ENCODE measurements at places on chromosomes 13 and 19.

DNA sequence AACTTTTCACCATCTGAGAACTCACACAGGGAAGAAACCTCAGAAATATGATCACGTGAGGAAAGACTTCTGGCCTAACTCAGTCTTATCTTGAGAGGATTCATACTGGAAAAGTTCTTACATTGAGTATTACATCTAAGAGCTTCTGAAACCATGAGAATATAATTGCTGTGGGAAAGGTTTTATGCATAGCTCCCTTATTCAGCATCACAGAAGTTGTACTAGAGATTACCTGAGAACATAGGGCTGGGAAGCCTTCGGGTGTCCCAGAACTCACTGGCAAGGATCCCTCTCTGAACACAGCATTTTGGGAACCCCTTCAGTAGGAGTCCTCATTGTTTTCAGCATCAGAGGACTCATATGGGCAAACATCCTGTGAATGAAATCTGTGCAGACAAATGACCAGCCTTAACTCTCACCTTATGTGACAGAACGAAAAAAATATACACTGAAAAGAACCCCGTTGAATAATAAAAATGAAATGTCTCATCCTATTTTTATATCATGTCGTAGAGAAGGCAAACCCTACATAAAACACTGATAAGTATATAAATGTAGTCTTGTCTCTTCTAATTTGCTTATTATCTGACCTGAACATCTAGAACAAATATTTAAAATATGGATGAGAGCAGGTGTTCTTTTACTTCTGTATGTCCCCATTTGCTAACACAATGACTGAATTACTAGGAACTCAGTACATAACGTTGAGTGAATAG lies 14.2 kb downstream of the ZNF274 start:
- DNase-seq: peak; percentile 40

DNA sequence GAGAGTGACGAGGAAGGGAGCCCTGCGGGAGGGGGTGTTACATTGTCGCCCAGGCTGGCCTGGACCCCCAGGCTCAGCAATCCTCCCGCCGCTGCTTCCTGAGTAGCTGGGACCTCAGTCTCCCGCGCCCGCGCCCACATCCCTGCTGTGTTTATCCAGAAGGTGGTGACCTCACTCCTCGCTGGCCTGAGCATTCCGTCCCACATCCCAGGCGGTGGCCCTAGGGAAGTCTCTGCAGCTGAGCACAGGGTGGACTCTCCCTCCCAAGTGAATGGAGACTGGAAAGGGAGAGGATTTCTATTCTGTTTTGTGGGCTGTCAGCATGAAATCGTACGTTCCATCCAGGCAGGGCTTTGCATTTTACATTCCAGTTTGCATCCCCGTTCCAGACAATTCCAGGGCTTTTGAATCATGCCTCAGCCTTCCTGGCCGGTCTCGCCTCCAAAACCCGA lies 401 bp upstream of the ZNF765 start:
- no peak for DNase-seq

DNA sequence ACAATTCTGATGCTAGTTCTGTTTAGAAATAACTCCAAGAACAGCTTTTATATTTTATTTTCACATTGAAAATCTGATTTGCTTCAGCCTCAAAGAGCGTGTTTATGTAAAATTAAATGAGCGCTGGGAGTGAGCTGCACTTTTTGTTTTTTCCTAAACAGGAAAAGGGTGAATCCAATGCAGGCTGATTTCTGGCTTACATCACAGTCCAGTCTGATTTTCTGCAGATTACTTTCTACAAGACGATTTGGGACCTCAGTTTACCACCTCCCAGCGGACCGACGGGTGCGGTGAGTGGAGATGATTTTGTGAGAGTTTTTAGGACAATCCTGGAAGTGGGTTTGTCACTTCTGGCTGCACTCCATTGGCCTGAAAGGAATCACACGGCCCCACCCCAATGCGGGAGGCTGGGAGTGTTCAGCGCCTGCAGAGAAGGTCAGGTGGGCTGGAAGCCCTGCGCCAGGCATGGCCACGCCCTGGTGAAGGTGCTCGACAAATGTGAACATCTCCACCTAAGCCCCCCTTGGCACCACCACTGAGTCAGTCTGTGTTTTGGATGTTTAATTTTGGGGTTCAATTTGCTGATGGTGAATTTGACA lies 90.1 kb downstream of the ANKRD10 start:
- no peak for DNase-seq

DNA sequence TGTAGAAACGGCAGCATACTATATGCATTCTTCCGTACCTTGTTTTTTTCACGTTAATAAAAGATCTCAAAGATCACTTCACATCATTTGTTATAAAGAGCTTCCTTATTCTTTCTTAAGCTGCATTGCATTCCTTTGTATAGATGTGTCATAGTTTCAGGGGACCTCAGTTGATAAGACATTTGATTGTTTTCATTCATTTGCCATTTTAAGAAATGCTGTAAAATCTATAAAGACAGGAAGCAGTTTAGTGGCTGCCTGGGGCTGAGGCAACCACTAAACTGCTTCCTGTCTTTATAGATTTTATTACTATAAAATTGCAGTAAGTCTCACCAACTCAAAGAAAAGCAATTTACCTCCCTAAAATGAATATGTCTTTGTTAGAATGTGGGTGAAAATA lies 59.4 kb downstream of the ZDHHC20 start:
- no peak for DNase-seq

- no peak for DNase-seq
Observed at GRCh38 chr13:80050252-80050651, 290.7 kb downstream of the SPRY2 start.

- DNase-seq: no peak
Observed at GRCh38 chr19:23776507-23777205, 18.0 kb upstream of the ZNF681 start.

GRCh38 chr19:2715470-2716274 lies 5.5 kb downstream of the DIRAS1 start:
- DNase-seq: no peak

- no peak for DNase-seq
Observed at GRCh38 chr13:29911781-29912418, 61.5 kb upstream of the UBL3 start.

DNA sequence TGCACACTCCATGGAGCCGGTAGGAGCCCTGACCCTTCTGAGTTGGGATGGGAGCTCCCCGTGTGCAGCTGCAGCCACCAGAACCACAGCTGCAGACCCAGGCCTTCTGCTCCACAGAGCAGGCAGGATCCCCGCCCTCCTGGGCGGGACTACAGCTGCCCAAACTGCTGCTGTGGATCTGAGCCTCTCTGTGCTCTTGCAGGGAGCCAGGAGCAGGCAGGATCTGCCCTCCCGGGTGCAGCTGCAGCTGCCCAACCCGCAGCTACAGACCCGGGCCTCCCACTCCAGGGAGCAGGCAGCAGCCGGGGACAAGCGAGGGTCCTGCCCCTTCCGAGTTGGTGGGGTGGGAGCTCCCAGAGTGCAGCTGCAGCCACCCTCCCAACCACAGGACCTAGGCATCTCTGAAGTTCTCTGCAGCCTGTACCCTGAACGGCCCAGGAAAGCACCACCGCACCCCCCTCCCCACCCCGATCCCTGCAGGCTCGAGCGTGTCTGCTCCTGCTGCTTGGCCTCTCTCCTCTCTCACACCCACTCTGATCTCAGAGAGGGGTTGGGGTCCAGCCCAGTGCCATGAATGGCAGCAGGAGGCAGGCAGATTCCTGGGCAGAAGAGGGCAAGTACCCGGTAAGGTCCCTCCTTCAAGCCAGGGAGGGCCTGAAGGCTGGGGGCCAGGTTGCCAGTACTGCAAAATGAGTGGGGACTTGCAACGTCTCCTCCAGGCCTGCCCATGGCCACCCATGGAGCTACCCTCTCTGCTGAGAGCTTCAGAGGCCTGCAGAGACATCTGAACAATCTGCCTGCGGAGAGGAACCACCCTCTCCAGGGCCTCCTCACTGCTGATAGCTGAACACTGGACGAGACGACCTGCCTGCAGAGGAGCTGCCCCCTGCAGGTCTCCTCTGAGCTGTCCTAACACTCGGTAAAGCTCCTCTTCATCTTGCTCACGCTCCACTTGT lies 16.4 kb upstream of the EMP3 start:
- peak; percentile 35 for DNase-seq

- peak; percentile 25 for DNase-seq
Observed at GRCh38 chr19:10471909-10472308, 31.2 kb downstream of the KEAP1 start.

- no peak for DNase-seq
Observed at GRCh38 chr13:42574011-42574410, at the start of gene TNFSF11. TNFSF11 (plus strand) TSS chr13:42574152; CDS start chr13:42574304, 152 bp downstream.

DNA sequence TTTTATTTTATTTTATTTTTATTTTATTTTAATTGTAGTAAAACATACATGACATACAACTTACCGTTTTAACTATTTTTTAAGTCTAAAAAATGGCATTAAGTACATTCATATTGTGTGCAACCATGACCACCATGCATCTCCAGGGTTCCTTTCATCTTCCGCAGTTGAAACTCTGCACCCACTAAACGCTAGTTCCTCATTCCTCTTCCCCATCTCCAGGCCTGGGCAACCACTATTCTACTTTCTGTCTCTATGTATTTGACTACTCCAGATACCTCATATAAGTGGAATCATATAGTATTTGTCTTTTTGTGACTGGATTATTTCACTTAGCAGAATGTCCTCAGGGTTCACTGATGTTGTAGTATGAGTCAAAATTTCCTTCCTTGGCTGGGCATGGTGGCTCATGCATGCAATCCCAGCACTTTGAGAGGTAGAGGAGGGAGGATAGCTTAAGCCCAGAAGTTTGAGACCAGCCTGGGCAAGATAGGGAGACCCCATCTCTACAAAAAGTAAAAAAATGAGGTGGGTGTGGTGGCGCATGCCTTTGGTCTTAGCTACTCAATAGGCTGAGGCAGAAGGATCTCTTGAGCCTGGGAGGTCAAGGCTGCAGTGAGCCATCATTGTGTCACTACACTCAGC lies 55.7 kb upstream of the ZNF507 start:
- DNase-seq: peak; percentile 13

DNA sequence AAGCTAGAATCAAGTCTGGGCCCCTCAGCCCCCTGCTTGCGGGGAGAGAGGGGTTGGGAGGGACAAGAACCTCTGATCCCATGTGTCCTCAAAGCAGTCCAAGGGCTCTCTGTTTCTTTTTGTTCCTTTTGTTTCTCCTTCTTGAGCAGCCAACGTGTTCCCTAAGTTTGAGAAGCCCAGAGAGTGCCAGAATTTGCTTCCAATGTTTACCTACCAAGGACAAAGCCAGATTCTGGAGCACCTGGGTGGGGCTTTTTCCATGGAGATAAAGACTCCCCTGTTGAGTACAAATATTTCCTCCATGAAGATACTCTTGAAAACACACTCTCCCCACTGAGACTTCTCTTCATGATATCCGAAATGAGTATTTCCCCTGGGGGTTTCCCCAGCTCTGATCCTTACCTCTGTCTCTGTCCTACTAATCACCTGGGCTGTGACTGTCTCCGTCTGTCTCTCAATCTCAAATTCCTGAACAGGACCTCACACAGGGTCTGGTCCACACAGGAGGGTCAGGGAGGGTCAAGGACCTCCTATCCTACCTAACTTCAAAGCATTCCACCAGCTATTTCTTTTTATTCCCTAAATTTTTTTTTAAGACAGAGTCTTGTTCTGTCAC lies 27.4 kb downstream of the CD177 start:
- no peak for DNase-seq

- no peak for DNase-seq
Observed at GRCh38 chr13:96202315-96202714, 112.4 kb downstream of the HS6ST3 start.

DNA sequence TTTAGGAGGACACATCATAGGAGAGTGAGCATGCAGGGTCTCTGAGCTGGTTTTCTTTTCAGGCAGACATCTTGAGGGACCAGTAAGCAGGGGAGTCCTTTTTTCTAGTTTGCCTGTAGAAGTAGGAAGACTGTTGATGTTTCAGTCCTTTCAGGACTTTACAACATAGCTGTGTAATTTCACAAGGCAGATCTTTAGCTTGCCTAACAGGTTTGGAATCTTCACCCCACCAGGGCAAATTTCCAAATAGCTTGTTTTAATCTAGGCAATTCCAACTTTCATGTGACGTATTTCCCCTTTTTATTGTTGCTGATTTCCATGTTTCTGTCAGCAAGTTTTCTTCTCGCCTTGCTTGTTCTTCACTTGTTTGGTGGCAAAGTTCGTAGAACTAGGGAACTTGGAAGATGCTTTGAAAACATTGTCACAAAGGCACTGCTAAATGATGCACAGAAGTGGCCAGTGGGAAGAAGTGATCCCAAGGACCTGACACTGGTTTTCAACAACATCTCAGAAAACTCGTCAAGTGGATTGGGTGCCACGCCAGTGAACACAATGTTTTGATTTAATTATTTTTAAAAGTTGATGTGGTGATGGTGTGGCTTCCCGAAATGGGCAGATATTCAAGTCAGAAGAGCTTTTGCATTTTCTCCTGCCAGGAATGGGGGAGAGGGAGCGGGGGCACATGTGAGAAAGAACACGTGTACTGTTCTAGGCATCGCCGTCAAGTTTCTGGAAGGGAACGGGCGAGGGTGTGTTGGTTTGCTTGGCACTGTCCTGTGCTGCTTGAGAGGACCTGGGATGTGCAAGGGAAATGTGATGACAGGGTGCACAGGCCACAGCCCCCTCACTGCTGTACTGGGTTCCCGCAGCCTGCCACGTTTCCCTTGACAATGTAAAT lies 418.6 kb downstream of the OXGR1 start:
- no peak for DNase-seq

GRCh38 chr19:18629166-18630088 lies 7.4 kb upstream of the KLHL26 start:
- no peak for DNase-seq

DNA sequence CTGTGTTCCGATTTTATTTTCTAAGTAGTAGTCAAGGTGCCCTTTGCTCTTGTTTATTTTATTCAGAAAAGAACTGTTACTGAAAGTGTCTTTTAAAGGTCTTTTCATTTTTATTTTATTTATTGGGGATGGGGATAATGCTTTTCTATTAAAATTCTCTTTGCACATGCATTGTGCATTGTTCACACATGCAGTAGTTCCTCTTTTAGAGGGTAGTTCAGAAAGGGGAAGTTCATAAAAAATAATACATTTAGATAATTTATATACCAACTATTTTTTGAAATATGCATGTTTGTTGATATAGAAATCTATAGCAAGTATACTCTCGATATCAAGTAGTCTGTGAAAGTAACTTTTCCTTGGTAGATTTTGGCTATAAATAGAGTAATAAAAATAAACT lies 3.5 kb downstream of the GPC5 start:
- DNase-seq: no peak

- no peak for DNase-seq
Observed at GRCh38 chr13:50209631-50210030, 194.4 kb downstream of the KCNRG start.

GRCh38 chr13:46170687-46171086 lies 11.3 kb downstream of the LCP1 start:
- DNase-seq: peak; percentile 57

Measured in HL-60 (cell line).